ENCODE measurements at places on chromosomes 2 and 18.

GRCh38 chr2:111640480-111640879 is 243.5 kb downstream of the ANAPC1 start:
- peak; percentile 92 for DNase-seq

GRCh38 chr2:160292225-160292624 is 92.2 kb upstream of the ITGB6 start:
- DNase-seq: no peak

GRCh38 chr2:126241001-126241400 is 415.0 kb upstream of the GYPC start:
- DNase-seq: no peak

GRCh38 chr2:54012538-54013141 is 41.8 kb upstream of the PSME4 start:
- no peak for DNase-seq

DNA sequence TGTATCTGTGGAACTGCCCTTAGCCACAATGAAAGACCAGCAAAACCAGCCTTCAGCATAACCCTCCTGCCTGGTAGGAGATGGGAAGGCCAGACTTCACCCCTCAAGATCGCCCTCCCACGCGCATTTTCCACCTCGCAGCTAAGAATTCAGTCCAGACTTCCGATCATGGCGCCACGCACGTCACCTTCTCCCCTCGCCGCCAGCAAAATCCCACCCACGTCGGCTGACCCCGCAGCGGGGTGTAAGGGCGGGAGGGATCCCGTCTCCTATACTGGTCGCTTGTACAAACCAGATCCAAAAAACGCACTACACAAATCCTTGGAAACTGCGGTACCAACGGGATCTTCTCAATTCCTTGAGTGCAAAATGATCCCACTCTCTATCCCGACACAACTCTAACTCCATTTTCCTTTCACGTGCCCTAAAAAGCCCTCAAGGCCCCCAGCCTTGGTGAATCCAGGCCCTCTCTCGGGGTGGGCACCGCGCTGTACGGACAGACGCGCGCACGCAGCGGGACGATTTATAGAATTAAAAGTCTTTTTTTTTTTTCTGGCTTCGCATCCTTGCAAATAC is 1.0 kb upstream of the BMPR2 start:
- DNase-seq: peak; percentile 47

DNA sequence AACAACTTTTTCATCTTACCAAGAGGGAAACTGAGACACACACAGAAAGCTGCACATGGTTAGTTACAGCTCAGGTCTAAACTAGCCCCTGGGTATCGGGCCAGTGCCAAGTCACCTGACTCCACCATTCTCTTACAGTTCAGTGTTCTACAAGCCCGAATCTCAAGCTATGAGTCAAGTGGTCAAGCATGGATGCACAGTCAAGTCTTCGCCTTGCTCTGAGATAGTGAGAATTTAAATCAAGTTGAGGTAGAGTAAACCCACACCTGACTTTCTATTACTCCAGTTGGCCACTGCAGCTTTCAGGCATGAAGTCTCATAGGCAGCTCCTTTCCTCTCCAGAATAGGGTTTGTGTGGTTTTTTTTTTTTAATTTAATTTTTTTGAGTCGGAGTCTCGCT is 34.5 kb upstream of the ARL5A start:
- DNase-seq: no peak

DNA sequence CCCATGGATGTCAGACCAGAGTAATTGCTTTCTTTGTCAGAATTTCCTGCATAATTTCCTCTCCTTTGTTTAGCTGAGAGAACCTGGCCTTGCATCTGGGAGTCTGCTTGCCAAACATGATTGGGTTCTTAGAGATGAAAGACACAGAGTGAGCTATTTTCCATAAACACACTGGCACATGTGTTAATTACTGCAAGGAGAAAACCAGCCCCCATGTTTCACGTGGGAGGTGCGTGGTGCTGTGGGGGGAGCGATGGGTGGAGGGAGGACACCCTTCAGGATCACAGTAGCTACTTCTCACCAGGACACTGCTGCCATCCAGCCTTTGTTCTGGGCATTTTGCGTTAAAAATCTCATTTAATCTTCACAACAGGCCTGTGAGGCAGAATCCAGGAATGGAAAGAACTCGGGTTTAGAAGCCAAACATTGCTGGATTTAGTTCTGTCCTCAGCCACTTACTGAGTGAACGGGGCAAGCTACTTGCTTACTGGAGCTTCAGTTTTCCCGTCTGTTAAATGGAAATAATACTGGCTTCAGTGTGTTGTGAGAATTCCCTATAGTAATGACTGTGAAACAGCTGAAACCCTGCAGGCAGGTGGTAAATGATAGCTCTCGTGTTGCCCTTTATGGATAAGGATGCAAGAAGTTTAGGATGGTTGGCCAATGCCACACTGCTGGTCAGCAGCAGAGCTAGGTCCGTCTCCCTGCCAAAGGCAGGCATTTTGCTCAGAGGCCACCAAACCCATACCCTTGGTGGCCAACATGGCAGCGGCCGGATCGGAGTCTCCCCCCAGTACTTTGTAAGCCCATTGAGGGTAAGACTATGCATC is 100.1 kb upstream of the ASAP2 start:
- no peak for DNase-seq

- DNase-seq: peak; percentile 23
Measured at GRCh38 chr2:39659765-39660611, 5.7 kb upstream of the TMEM178A start.

DNA sequence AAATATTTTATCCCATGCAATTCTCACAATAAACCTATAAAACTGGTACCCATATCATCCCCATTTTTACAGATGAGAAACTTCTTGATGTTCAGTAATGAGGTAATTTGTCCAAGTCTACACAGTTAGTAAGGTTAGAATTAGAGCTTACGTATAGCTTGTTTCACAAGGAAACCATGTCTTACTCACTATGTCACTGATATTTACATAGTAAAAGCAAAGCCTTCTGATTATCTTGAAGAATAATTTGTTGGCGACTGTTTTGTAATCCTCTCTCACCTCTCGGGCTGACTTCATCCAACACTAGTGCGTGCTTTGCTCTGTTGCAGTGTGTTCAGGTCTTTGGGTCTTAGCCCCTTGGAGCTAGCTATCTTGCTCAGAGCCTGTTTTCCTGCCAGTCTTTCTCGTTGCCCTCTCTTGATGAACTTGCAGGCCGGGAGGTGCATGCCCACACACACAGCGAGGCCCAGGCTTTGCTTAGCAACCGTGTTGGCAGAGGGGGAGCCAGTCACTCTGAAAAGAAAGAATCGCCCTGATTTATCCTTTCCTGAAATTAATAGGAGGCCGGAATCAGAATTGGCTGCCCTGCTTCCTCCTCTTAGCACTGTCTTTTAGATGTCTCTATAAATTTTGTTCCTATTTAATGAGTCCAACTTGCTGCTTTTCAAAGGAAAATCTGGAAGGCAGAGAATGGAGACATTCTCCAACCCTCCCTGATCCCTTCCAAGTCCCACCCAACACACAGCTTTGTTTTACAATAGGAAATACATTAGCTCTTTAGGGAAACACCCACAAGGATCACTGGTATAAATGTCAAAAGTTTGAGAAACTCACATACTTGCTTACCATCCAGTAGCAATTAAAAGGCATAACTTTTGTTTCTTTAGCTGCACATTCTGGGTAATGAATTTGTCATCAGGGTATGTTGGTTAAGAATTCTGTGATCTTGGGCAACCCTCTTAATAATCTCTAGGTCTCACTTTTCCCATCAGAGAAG is 97.6 kb upstream of the SEC11C start:
- peak; percentile 39 for DNase-seq

- no peak for DNase-seq
Measured at GRCh38 chr2:128436479-128437203, 118.0 kb upstream of the HS6ST1 start.

GRCh38 chr2:120250640-120251039 is 2.0 kb upstream of the RALB start:
- DNase-seq: no peak

DNA sequence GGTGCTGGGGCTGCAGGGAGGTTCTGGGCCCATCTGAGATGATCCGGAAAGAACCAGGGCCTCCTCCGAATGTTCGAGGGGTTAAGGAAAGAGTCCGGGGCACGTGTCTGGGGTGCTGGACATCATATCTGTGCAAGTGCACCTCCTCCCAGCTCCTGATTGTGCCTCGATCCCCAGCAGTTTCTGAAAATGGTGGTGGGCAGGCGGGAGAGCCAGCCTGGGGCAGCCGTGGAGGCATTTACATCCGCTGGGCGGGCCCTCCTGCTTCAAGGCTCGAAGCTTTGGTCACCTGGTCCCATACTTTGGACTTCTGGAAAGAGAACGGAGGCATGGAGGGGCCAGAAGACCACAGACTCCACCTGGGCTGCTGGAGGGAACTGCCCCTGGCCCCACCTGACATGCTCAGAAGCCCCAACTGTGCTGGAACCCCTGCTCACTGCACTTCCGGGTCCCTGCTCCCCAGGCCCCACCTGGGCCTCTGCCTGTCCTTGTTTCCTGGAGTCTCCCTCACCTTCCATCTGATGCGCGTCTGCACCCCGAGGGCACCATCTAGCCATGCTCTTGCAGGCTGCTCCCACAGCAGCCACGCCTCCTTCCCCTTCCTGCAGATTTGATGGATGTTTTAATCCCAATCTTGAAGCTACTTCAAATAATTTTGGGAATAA is 119.2 kb upstream of the HDAC4 start:
- DNase-seq: no peak

Data from mammary epithelial cell (primary cell).